ENCODE measurements at places on chromosomes 13 and 19.

GRCh38 chr13:41056194-41056593, 5.1 kb upstream of the WBP4 start:
- no peak for DNase-seq

- DNase-seq = no peak
Measured at GRCh38 chr13:74452881-74453280, 318.7 kb upstream of the KLF12 start.

DNA sequence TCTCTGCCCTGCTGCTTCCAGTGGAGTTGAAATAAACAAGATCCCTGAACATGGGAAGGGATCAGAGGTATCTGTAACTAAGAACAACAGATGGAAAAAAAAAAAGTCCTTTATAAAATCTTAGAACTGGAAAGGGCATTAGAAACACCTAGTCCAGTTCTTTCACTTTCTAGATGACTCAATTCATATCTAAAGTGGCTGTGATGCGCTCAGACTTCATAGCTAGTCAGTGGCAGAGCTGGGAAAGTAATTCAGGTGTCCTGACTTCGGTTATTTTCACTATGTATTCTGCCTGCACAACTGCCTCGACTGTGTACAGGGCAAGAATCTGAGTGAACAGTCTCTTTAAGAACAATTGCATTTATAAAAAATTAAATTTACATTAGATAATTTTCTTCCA, 151.8 kb upstream of the TMTC4 start:
- DNase-seq = no peak

GRCh38 chr13:113367771-113368170, 3.8 kb upstream of the GRTP1 start:
- no peak for DNase-seq

DNA sequence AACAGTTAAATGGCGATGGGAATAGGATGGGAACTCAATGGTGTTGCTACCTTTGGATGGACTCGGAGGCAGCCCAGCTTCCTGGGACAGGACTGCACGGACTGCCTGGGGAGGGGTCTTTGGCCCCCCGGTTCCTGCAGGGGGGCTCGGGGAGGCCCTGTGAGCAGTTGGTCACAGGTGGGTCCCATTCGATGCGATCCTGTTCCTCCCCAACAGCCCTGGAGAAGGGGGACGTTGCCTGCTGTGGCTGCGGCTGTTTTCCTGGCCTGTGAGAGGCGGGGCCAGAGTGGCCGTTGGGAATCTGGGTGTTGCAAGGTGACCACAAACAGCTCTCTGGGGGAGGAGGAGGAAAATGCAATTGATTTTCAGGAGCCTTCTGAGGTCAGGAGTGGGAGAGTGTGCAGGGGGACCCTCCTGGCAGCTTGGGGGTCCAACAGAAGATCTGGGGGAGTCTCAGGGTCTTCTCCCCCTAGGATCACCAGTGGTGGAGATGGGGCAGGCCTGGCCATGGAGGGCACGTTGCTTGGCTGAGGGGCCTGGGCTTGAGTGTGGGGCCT, 1.9 kb upstream of the PLPPR3 start:
- DNase-seq = no peak
